ENCODE measurements at places on chromosomes 12 and 14. TPM values are rescaled to one million over a fixed set of nuclear protein-coding genes. Genes with fewer than 3 reads are reported as not detected.

Gene RTL1
- total RNA-seq = 9.4 TPM

Gene ERG28
- total RNA-seq = 2.1 TPM

Gene LMO3
- 2.6 TPM for total RNA-seq

Gene FBXW8
- total RNA-seq = 8.9 TPM

All from skeletal muscle tissue (tissue), 5 donors.